ENCODE measurements at places on chromosomes 7 and 10.

DNA sequence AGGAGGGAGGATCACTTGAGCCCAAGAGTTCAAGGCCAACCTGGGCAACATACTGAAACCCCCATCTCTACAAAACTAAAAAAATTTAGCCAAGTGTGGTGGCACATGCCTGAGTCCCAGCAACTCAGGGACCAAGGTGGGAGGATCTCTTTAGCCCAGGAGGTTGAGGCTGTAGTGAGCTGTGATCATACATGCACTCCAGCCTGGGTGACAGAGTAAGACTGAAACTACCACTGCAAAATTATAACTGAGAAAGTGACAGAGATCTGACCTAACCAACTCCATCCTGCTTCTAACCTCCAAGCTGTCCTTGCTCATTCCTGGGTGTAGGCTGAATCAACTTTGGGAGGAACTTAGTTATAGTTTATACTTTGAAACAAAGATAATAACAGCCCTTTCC, 59.4 kb downstream of the HTR7 start:
- DNase-seq: no peak

GRCh38 chr7:116583653-116584052, 58.8 kb downstream of the CAV1 start:
- no peak for DNase-seq

- no peak for DNase-seq
These were observed 332.9 kb upstream of the SHH start for GRCh38 chr7:156145184-156145583.

DNA sequence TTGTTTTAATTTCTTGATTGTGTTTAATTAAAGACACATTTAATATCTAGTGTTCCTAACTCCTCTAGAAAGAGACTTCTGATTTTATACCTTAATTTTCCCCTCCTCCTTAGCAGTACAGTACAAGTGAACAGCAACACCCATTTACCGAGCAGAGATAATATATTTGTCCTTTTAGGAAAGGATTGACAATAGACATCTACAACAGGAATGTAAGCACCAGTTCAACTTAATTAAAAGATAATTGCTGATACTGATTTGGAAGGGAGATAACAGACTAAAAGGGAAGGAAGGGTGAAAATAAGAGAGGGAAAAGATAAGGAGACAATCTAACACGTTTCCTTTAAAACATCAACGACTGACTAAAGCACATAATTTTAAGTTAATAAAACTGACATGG, 119.3 kb downstream of the SRPK2 start:
- DNase-seq: no peak

- DNase-seq: no peak
These were observed 5.4 kb downstream of the HSPA14 start for GRCh38 chr10:14843327-14843988.

DNA sequence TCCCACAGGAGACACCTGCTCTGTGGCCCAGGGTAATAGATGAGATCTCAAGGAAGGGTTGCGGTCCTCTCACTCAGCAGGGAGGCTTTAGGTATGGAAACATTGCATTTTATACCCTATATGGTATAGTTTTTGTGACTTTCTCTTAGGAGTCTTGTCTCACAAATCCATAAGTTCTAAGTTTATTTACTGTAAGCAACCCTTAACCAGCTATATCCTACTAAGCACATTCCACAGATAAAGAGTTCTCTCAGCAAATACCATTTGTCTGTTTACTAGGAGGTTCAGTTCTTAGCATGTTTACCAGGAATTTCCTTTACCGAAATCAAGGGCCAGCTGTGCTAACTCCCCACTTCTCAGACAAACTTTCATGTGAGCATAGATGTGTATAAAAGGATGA, 66.9 kb downstream of the ANLN start:
- DNase-seq: no peak

DNA sequence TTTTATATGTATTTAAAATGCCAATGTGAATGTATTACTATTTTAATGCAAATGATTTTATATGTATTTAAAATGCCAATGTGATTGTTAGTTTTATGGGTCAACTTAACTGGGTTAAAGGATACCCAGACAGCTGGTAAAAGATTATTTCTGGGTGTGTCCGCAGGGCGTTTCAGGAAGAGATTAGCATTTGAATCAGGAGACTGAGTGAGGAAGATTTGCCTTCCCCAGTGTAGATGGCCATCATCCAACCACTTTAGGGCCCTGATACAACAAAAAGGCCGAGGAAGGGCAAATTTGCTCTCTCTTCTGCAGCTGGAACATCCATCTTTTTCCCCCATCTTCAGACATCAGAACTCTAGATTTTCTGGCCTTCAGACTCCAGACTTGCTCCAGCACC, 116.2 kb downstream of the BAMBI start:
- no peak for DNase-seq

- no peak for DNase-seq
These were observed 25.2 kb upstream of the APBB1IP start for GRCh38 chr10:26412932-26413331.

DNA sequence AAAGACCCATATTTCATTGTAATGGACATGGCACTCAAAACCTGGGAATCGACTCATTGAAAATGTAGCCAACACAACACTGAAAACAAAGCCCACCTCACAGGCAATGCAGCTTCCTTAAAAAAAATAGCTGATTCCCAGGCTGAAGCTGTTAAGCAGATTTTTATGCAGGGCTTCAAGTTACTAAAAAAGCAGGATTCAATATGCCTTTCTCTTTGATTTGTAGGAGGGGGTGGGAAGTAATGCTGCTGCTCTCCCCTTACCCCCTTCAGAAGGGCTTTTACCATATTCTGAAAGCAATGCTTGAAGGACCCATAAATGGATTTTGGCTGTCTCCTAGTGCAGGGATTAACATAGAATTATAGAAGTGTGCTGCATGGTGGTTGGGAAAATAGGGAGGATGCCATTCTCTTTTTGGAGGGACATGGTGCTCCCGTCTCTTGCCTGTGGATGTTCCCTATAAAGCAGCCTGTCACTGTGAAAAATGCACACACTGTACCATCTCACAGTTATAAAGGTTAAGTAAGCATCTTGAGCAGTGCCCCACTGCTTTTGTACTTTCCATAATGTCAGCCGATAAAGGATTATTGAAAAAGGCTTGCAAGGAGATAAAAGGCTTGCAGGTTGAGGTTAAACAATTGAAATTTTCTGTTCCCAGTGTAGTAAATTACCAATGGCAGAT, 262.8 kb downstream of the AUTS2 start:
- DNase-seq: no peak

GRCh38 chr7:115851291-115851690, 179.3 kb downstream of the TFEC start:
- DNase-seq: no peak

DNA sequence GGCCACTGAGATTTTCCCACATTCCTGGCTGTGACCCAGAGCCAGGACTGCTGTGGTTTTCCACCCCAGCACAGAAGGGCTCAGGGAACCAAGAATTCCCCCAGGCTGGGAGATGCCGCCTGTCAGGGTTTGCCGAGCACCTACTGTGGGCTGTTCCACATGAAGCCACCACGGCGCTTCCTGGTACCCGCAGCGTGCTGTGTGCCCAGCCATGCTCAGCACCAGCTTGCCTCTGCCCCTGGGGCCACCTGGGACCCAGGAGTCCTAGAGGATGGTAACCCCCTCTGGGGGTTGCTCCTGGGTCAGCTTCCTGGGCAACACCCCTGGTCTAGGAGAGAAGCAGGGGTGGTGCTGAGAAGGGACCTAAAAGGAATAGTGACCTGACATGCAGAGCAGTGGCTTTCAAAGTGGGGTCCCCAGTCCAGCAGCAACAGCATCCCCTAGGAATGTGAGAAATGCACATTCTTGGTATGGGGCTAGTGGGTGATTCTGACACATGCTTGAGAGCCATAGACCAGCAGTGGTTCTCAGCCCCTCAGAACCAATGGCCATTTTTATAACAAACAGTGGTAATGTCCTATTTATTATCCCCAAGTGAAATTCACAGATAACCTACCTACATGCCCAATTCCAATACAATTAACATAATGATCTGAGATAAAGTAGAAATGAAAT, 53.4 kb downstream of the TSPAN15 start:
- DNase-seq: no peak

- no peak for DNase-seq
These were observed 116.0 kb downstream of the SLIT1 start for GRCh38 chr10:97069576-97070362.

DNA sequence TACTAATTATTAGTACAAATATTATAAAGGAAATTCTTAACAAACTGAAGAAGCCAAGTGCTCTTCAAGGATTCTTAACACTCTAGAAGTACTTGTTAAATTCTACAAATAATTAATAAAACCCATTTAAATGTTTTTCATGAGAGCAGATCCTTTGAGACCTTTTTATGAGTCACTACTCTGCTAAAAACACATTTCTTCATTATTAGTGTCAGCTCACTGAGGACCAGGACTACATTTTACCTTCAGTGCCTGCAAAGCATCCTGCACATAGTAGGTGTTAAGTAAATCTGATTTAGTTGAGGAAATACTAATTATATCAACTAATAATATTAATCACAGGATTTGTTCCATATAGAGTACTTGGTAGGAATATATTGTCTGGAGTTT, 273.6 kb downstream of the PHTF2 start:
- DNase-seq: no peak

GRCh38 chr10:133401500-133401899, 7.5 kb downstream of the MTG1 start:
- no peak for DNase-seq

DNA sequence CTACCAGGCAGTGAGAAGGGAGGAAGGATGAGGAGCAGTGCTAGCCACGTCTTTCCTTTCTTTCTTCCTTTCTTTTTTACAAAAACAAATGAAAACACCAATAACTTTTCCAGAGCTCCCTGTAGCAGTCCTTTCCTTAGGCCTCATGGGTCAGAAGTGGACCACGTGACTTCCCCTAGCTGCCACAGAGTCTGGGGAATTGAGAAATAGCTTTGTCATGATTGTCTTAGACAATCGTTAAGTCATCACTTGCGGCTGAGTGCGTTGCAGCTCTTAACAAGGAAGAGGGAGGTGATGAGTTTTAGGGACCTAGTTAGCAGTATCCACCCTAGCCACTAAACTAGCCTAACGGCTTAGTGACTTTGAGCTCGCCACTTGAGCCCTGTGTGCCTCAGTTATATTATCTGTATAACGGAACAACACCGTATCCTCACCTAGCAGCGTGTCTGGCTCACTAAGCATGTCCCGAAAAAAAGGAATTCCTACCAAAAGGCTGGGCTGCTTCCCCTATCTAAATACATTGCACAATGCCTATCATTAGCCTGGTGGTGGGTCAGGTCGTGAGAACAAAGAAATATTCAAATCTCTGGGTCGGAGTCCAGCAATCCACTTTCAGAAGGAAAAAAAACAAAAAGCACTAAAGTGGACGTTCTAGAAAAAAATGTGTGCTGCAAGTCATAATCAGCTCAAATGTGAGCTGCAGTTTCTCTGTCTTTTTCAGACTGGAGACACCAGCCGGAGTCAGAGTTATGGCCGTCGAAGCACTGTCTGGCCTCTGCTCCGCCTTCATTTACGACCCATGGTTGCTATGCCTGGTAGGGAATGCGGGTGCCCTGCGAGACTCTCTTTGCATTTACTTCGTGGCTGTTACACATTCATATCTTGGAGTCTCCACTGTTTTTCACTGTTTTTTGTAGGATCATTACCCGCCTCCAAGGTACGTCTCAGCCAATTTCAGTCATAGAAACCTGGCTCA, 338.5 kb upstream of the FOXK1 start:
- DNase-seq: no peak

DNA sequence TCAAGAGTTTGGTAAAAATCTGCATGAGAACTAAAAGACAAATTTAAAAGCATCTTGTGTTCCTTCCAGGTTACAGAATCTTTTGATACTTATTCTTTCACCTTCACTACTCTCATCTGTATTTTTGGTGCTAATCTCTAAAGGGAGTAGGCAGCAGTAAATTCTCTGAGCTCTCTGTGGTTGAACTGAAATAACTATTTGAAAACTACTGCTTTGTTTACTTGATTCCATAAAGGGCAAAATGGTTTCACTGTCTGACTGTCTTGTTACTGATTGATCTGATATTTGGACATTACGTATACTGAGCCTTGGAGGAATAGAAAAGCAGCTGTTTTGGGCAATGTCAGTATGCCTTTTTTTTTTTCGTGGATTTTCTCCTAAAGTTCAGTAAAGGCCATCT, 103.3 kb downstream of the CHRM2 start:
- no peak for DNase-seq

DNA sequence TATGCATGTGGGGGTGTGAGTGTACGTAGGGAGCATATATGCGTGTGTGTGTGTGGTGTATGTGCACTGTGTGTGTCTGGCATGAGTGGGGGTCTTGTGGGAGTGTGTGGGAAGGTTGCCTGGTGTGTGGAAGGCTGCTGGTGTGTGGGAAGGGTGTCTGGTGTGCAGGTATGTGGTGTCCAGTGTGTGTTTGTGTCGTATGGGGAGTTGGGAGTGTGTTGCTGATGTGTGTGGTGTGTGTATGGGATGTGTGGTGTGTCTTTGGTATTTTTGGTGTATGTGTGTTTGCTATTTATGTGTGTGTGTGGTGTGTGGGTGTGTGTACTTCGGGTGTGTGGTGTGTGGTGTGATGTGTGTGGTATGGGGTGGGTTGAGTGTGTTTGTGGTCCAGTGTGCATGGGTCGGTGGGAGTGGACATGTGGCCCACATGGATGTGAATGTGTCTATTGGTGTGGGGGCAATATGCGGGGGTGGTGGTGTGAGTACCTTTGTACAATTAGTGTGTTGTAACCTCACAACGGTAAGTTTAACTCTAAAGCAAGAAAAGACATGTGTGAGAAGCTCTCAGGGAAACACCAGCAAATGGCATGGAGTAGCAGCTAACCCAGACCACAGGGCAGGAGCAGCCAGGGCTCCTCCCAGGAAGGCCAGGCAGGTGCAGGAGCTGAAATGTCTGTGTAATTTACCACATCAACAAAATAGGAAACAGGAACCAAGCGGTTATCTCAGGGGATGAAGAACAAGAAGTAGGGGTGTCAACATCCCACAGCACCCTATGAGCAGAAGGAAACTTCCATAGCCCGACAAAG, 11.9 kb downstream of the ANTXRL start:
- no peak for DNase-seq

GRCh38 chr10:98611436-98611835, 164.7 kb upstream of the HPS1 start:
- no peak for DNase-seq

- no peak for DNase-seq
These were observed 60.1 kb downstream of the ERCC6 start for GRCh38 chr10:49478819-49479218.

DNA sequence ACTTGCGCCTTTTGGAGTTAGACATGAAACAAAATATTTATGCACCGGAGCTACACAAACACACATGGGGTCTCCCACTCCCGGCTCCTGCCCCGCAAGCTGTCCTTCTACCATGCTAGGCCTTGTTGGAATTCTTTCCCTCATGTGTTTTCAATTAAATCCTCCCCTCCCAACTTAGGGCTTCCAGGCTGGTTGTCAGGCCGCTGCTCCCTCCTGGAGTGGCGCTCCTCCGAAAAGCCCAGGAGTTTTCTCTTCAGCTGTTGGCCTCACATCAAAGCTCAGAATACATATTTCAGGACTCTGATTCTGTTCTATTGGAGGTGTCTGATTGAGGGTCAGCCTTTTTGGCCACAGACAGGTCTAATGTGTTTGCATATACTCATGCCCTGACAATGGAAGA, 113.3 kb downstream of the FANK1 start:
- DNase-seq: no peak

Measured in CMK (cell line).